Fibroblast of skin of abdomen (primary cell): ENCODE measurements at places on chromosomes 2 and 18.

GRCh38 chr2:108621087-108621559 is 86.9 kb downstream of the LIMS1 start:
- no peak for DNase-seq

DNA sequence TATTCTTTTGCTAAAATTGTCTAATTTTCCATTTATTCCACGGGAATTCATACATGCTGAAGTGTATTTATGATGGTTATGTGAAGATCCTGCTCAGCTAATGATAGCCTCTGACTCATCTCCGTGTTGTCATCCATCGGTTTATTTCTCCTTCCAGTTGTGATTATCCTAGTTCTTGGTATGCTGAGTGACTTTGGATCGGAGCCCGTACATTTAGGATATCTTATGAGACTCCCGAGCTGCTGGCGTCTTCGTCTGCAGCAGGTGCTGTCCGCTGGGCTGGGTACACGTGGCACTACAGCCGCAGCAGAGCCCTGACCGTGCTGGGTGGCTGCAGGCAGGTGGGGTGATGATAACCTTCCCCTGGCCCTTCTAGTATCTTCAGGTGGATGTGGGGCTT is 40.1 kb upstream of the GALR1 start:
- peak; percentile 17 for DNase-seq

- no peak for DNase-seq
Observed at GRCh38 chr2:30678410-30679137, 128.7 kb downstream of the CAPN13 start.

GRCh38 chr2:43484323-43484930 is 111.4 kb downstream of the THADA start:
- peak; percentile 77 for DNase-seq

DNA sequence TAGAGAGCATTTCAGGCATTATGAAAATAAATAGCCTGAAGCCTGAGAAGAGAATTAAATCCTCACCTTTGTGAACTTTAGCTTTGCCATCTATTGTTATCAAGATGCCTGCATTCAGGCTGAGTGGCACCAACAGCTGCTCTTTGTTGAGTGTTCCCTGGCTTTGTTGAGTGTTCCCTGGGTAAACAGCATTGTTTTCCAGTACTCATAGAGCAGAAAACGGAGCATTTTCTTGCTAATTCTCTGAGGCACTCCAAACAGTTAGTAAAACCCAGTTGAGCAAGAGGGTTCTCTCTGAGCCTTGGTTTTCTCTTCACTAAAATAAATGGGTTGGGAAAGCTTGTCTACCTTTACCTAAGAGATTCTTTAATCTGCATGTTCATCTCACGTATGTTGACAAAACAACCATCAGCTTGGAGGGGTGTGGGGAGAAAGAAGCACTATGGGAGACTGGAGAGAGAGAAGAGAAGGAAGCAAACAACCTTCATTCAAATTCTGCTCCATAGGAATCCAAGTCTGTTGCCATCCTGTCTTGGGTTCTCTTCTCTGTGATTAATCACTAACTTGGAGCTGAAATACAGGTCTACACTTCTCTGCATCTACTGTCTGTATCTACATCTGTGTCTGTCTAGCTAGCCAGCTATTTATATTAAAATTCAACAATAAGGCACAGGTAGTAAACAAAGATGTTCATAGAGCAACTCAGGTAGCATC is 567.0 kb upstream of the SOX11 start:
- no peak for DNase-seq

DNA sequence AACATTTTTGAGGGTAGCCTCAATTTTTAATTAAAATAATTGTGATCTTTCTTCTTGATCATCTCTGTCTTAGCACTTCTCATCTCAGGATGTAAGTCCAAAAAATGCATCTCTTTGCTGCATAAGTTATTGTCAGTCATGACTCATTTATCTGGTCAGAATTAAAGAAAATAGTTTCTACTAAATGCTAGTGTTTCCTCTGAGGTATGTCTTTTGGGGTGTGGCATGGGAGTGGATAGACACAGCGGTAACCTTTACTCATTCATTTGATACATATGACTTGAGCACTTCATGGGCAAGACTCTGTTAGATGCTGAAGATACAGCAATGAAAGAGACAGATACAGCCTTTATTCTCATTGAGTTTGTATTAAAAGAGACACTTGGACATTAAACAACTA is 284.7 kb downstream of the IRS1 start:
- peak; percentile 60 for DNase-seq

DNA sequence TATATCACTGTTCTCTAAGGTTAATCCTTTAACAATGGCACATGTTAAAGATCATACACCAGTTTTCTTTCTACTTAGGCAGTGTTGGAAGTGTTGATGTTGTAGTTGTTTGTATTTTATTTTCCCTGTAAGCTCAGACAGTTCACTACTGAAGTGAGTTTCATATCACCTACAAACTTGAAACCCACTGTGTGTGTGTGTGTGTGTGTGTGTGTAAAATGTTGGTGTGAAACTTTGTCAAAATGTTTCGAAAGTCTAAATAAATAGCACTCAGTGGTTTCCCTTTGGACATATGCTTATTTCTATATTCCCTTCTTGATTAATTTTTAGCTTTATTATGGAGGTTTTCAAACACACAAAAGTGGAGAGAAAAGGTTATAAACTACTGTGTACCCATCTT is 79.8 kb upstream of the CAVIN2 start:
- no peak for DNase-seq

DNA sequence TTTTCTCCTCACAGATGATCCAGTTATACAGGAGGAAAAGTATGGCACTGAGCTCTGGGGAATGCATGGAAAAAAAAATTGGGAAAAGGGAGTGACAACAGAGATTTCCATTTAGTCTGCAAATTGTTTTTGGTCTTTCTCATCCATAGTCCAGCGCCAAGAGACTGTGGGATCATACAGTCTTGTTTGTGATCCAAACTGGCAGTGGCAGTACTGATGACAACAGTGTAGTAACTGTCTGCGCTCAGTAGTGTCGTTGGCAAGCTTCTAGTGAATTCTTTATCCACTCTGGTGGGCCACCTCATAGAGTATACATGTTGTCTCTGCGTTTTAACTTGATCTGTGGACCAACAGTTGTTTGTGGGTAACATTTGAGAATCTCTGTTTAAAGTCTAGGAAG is 37.9 kb downstream of the GALNT1 start:
- no peak for DNase-seq

DNA sequence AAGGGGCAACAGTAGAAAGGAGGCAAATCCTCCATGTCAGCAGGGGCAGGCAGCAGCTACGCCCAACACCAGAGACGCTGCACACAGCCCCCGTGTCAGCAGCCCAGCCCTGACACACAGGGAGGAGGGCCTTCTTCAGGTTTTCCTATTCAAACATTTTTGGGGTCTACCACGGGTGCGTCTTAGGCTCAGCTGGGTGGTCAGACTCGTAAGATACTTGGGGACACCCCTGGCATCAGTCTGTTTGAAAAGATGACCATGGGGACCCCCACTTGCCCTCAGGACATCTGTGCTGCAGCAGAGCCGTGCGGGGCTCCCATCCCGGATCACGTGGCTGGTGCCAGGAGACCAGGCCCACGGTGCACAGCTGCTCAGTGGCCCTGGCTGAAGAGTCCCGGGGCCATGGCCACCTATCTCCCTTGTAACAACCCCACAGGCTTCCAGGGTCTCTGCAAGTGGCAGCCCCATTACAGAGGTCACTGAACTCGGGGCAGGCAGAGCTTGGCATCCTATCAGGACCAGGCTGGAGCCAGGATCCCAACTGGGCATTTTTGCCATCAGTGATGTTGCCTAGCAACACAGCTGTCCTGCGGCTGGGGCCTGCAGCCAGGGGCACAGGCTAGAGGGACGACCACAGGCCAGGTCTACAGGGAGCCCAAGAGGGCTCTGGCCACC is 82.5 kb downstream of the EDAR start:
- no peak for DNase-seq

DNA sequence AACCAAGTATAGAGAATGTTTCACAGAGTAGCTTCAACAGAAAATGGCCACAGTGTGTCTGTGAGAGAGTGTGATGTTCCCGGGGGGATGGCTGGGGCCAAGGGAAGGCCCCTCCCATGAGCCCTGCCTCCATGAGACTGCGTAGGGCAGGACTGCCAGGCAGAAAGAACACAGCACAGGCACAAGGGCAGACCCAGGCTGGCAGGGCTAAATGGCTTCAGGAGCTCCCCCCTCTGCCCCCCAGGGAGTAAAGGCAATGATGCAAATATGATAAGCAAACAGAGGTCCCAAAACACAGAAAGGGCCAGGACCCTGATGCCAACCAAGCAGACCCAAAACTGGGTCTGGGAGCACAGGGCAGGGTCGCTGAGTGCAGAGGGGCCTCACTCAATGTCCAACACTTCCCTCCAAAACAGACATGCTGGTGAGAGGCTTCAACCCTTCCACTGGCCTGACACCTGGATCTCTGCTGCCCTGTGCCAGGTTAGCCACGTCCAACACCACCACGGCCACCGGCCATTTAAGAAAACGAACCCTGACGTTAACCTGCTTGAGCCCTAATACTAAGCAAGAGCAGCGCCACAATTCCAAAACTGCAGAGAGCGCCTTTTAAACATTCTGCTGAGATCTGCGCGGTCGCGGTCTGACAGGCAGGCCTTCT is 90.3 kb downstream of the HDAC4 start:
- DNase-seq, result no peak

GRCh38 chr2:120887320-120887697 is 151.6 kb downstream of the GLI2 start:
- peak; percentile 48 for DNase-seq

DNA sequence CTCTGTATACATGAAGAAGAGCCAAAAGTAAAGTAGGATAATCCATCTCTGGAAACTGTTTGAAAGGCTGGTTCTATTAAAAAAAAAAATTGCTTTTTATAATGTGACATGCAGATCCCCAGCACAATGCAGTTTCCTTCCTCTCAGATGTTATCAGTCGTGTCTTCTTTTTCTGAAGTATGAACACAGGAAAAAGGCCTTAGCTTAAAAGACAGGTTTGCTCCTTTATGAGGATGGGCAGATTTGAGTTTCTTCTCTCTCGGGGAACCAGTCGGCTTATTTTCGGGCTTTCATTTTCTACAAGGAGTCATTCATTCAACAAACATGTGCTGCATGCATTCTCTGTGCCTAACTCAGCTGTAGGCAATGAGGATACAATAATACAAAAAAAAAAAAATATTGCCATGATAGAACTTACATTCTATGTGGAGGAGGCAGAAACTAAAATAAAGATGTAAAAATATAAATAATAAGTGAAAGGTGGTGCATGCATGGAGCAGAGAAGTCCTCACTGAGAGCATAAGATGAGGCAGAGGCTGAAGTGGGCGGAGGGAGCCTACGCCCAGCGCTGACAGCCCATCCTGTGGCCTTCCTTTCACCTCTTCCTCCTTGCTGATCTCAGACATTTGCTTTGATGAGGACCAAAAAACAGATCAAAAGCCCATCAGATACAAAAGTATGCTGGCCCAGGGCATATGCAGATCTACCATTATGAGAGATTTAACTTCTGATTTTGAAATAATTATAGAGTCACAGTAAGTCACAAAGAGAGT is at the start of gene CD226:
Gene CD226, minus strand, starts transcription at position 513 of the 773 bp plus-strand sequence. Its CDS starts 467 bp downstream, at position 46.
- DNase-seq, result no peak

GRCh38 chr18:9694952-9695495 is 13.1 kb upstream of the RAB31 start:
- no peak for DNase-seq

GRCh38 chr2:53202063-53202462 is 565.5 kb upstream of the CHAC2 start:
- DNase-seq, result peak; percentile 87

DNA sequence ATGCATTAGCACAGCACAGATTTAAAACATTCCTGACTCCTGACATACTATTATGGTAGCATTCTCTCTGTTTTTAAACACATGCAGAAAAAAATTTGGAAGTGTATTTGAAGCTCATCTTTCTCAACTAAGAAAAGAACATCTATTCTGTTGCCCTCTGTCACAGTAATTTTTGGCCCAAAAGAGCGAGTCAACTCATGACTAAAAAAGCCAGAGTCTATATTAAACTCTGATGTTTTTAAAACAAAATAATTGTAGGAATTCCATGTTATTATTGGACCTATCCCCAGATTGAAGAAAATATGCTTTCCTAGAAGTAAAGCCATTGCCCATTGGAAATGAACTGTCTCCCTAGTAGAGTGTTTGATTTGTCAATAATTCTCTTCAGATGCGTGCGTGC is 96.7 kb downstream of the CRIM1 start:
- DNase-seq, result peak; percentile 83

GRCh38 chr2:130728007-130728454 is 839 bp upstream of the GPR148 start:
- no peak for DNase-seq

DNA sequence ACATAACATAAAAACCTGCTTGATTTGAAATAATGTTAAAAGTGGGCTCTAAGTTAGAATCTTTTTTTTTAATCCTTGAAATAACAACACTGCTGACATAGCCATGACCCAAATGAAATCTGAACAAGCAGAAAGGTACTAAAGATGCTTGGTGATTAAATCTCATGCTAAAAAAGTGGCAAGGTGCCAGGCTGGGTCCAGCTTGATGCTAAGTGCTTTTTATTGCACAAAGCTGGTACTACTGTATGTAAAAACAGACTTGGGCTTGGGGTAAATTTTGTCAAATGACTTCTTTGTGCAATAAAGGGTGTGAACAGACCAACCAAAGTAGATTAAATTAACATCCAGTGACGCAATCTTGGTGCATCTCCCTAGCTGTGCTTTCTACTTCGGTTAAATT is 13.4 kb downstream of the BCL11A start:
- DNase-seq, result no peak

- DNase-seq, result no peak
Observed at GRCh38 chr2:197307933-197308521, 2.6 kb downstream of the ANKRD44 start.

GRCh38 chr18:407626-408224 is 92.8 kb downstream of the COLEC12 start:
- DNase-seq, result peak; percentile 67

- DNase-seq, result no peak
Observed at GRCh38 chr2:52512760-52513159, 1254.8 kb upstream of the CHAC2 start.

- no peak for DNase-seq
Observed at GRCh38 chr2:7686016-7686385, 768.8 kb downstream of the RNF144A start.

DNA sequence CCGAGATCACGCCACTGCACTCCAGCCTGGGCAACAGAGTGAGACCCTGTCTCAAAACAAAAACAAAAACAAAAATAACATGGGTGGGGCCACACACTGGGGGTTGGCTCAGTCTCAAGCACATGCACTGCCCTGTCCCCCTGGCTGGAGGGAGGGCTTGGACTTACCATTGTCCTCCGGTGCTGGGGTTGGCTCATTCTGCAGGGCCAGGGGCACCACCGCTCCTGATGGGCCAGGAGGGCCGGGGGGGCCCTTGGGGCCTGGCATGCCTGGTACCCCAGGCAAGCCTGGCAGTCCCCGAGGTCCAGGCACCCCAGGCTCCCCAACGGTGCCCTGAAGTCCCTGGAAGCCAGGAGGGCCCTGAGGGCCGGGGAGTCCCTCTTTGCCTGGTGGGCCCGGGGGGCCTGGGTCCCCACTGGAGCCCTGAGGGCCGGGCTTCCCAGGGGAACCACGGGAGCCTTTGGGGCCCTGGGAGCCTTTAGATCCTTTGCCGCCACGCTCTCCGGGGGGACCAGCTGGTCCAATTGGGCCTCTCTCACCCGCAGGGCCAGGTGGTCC is 66.8 kb upstream of the THOC1 start:
- DNase-seq, result no peak
